ENCODE measurements at places on chromosomes 2 and 18.

- no peak for DNase-seq
These were observed 564 bp downstream of the MPV17 start for GRCh38 chr2:27322301-27322765.

DNA sequence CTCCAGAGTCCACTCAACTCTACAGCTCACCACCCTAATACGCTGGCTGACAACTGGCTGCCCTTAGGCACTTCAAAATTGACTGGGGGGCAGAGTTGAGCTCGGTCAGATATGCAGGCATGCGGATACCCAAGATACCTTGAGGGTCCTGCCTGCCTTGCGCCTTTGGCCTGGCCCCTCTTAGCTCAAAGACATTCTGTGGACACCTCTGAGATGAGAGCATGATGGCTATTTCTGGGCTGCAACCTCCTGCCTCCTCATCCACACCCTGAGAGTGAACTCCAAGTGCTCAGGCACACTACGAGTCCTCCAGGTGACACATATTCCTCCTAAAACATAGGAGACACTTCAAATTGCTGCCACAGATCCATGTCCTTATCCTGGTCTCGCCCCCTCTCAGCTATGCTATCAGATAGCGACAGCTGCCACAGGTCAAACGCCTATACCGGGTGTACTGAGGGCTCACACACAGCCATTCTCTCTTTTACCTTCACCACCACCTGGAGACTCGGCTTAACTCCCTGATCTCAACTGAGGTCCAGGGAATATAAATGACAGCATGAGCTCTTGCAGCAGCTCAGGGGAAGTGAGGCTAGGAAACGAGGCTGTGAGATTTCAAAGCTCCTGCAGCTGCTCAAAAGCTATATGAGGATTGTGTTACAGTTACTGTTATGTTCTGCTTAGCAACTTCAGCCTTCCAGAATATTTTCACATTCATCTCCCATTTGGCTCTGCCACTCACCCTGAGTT, 60.5 kb upstream of the TEX51 start:
- DNase-seq: no peak

GRCh38 chr18:9449600-9450414, 25.5 kb upstream of the RALBP1 start:
- DNase-seq: no peak

GRCh38 chr18:50306944-50307343, 19.5 kb upstream of the CXXC1 start:
- DNase-seq: no peak

GRCh38 chr2:78977661-78978145, 47.8 kb upstream of the REG3G start:
- DNase-seq: peak; percentile 69

- DNase-seq: no peak
These were observed 612.6 kb upstream of the ACVR2A start for GRCh38 chr2:147232225-147232669.

GRCh38 chr2:96170626-96171025, 25.4 kb upstream of the DUSP2 start:
- DNase-seq: no peak

- no peak for DNase-seq
These were observed 45.8 kb downstream of the MBP start for GRCh38 chr18:77086656-77087392.

GRCh38 chr18:9810299-9810698, 75.5 kb upstream of the TXNDC2 start:
- DNase-seq: no peak

GRCh38 chr2:161139098-161139987, 20.9 kb upstream of the TANK start:
- DNase-seq: no peak

DNA sequence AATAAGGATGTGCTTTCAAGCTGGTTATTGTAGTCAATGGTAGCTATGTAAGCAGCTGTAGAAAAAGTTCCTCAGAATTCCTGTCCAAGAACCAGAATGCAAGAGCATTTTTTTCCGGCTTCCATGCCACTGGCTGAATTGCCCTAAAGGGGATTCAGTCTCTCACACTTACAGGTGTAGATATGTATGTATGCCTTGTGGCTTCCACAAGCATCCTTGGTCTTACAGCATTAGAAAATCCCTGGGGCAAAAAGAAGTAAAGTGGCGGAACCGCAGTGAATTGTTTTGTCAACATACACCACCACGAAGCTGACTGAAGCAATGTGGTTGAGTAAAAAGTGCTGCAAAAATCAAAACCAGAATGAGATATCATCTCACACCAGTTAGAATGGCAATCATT, 54.6 kb downstream of the FANCL start:
- DNase-seq: no peak

GRCh38 chr2:170467568-170468422, 247.3 kb upstream of the SP5 start:
- DNase-seq: no peak

DNA sequence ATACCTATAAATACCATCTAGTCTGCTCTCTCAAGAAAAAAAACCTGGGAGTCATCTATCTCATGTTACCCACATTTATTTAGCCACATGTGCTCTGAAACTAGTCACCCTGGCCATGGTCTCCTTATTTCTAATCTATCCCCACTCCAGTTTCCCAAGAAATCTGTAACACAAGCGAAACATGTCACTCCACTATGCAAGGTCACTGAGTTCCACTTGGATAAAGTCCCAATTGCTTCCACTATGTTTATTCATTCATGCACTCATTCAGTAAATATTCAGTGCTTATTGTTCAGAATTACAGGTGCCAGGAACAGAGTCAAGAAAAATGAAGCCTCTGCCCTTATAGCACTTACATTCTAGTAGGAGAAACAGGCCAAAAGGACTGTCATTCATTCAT, 369.4 kb upstream of the CYRIA start:
- DNase-seq: no peak

- no peak for DNase-seq
These were observed 870.0 kb upstream of the CHAC2 start for GRCh38 chr2:52897511-52898044.

GRCh38 chr2:172335736-172336135, 91.7 kb upstream of the ITGA6 start:
- DNase-seq: no peak

- no peak for DNase-seq
These were observed 1008.5 kb upstream of the FANCL start for GRCh38 chr2:59249441-59250306.

DNA sequence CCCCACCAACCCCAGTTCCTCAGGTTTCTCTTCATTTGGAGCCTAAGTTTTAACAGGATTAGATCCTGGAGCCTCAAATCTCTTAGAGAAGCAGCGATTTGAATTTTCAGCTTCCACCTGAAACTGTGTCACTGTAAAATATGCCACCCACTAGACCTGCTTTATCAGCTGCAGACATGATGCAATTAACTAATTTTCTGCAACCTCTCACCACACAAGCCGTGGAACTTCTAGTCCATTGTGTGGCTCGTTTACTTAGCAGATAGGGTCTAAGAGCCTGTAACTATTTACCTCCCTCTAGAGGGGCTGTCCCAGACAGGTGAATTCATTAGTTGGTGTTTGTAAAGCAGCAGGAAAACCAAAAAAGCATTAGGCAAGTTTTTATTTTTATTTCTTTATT, 31.6 kb upstream of the FZD5 start:
- no peak for DNase-seq

DNA sequence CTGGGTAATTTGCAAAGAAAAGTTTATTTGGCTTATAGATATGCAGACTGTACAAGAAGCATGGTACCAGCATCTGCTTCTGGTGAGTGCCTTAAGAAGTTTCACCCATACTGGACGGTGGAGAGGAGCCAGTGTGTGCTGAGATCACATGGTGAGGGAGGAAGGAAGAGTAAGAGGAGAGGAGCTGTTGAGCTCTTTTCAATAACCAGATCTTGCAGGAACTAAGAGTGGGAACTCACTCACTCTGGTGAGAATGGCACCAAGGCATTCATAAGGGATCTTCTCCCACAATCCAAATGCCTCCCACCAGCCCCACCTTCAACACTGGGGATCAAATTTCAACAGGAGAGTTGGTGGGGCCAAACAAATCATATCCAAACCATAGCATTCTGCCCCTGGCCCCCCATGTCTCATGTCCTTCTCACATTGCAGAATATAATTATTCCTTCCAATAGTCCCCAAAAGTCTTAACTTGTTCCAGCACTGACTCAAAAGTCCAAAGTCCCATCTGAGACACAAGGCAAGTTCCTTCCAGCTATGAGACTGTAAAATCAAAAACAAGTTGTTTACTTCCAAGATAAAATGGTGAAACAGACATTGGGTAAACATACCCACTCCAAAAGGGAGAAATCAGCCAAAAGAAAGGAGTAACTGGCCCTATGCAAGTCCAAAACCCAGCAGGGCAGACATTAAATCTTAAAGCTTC, 11.7 kb upstream of the TMEM37 start:
- DNase-seq: no peak

DNA sequence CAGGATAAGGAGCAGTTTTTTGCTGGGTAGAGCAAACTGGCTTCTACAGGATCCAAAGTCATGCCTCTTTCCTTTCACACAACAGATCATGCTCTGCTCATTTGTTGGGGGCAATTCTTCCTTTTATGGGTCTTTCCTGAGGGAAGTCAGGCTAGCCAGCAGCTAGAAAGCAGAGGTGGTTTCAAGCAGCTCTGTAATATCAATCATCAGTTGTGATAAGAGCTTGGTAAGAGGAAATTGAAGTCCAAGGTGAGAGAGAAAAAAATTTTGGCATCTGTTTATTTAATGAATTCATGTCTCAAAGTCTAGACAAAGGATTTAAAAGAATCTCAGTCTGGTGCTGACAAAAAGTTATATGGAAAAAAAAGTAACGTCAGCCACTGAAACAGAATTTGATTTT, 6.2 kb downstream of the TMEM87B start:
- DNase-seq: no peak

DNA sequence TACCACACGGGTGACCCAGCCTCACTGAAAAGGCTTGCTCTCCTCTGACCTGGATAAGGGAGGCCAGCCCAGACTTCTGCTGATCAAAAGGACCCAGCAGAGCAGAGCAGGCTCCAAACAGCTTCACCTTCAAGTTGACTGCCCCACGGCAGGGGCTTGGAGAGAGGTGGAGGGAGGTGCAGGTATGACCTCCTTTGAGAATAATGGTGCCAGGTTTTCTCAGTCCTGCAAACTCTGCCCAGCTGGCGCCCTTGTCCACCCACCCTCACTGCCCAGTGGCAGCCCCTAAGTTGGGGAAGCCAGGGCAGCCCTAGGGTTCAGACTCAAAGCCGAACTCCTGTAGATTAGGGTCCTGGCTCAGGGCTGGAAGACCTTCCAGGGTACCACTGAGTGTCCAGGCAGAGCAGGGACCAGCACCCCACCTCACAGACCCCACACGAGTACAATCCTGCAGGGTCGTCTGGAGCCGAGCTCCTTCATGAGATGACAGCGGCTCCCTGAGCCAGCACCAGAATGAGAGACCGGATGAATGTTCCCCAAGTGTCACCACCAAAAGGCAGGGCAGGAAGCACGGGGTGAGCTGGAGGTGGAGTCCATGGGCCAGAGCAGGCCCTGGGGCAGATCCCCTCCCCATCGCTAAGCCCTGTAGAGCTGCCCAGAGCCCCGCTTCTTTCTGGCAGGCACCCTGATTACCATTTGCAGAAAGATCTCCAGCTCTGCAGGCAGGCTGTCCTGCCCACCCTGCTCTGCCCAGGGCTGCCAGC, 3.6 kb upstream of the GPC1 start:
- no peak for DNase-seq

DNA sequence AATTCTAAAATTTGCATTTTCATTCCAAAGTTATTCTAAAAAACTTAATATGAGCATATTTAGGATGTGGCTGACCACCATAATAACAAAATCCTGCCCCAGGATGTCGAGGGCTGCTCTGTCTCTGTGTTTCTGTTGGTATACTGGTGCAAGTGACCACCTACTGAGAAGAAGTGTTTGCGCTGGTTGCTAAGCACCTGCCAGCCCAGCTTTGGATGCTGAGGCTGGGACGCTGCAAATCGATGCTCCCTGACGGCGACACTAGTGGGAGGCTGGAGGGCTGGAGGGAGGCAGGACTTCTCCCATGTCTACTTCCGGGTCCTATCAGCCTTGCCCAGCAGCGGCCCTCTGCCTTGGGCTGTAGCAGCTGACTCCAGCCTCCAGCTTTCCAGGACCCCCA, 45.0 kb downstream of the LAMA1 start:
- DNase-seq: no peak

DNA sequence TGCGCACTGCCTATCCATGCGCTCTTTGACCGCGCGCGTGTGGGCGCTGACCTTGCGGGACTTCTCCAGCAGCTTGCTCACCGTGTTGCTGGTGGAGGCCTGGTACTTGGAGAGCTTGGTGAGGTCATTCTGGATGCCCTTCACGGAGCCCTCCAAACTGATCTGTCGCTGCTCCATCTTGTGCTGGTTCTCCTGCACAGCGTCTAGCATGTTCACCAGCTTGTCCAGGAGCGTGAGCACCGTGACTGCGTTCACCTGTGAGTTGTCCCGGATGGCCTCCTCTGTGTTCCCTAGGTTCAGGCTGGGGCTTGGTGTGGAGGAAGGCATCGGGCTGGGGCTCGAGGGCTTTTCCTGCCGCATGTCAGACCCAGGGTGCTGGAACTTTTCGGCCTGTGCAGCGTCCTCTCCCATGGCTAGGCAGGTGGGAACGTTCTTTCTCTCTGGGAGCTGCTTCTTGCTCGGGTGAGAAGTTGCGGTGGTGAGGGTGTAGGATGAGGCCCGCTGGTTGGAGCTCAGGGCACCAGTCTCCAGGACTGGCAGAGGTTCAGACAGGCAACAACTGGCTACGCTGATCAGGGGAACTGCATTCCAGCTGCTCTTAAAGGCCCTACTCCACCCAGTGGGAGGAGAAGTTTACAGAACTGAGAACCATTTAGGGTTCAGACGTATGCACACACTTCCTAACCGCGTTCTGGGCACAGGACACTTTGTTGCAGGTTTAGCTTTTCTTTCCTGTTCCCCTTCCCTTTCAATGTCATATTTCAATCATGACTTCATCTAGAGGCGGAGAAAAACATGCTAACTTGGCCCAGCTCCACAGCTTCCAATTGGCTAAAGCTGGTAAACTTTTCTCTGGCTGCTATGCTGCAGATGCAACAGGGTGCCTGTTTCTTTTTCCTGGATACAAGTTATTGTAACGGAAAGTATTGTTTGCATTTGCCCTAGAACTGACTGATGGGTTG, at the start of gene CAVIN2:
CAVIN2 (minus strand) TSS at position 574 of the 962 bp plus-strand sequence; CDS start at position 411, 163 bp downstream.
- DNase-seq: peak; percentile 86

- DNase-seq: no peak
These were observed 351.9 kb upstream of the SALL3 start for GRCh38 chr18:78627551-78628346.

GRCh38 chr2:176621350-176621749, 352.1 kb downstream of the MTX2 start:
- DNase-seq: no peak

DNA sequence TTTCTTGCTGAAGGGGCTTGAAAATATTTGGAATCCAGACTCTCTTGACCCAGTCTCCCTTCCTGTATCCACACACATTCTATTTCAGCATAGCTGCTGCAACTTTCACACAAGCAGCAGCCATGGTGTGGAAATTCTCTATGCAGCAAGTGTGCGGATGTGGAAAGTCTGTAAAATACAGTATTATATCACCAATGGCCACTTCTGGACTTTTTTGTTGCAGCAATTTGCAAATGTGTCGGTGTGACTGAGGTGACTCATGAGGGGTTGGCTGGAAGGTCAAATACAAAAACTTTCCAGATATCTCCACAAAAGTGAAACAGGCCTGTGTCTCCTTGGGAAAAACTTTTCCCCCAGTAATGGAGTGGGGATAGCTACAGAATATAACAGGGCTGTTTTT, 299.3 kb upstream of the GYPC start:
- no peak for DNase-seq
